Common myeloid progenitor, CD34-positive (primary cell): ENCODE measurements at places on chromosomes 12 and 14.

DNA sequence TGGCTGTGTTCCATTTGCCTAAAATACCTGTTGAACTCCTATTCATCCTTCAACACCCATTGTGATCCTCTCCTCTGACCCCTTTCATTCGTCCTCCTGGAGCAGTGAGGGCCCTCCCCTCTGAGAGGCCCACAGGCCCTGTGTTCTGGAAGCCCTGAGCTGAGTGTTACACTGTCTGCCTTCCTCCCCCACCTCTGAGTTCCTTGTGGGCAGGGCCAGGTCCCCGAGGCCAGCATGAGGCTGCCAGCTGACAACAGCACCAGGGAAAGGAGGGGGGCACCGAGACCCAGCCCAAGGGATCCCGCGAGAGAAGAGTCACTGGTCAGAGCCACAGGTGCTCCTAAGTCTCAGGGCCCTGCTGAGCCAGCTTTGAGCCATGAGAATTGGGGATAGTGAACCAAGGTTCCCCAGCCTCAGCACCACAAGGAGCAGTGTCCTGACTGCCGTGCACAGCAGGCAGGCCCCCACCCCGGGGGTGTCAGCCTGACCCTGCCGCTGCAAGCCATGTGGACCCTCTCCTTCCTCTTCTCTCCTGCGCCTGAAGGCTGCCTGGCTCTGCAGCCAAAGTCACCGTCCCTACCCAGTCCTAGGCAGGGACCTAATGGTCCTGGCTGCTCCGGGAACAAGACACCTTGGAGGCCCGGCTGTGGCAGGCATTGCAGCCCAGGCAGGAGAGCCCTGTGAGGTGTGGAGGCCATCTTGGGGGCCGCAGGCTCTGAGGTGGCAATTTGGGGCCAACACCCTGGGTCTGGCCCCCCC, 52.5 kb downstream of the BEGAIN start:
- no peak for DNase-seq
- no peak overlapping the region for H3K27ac ChIP-seq
- no peaks in the 10 kb centered on the region for H3K36me3 ChIP-seq
- no peaks in the 10 kb centered on the region for H3K27me3 ChIP-seq

DNA sequence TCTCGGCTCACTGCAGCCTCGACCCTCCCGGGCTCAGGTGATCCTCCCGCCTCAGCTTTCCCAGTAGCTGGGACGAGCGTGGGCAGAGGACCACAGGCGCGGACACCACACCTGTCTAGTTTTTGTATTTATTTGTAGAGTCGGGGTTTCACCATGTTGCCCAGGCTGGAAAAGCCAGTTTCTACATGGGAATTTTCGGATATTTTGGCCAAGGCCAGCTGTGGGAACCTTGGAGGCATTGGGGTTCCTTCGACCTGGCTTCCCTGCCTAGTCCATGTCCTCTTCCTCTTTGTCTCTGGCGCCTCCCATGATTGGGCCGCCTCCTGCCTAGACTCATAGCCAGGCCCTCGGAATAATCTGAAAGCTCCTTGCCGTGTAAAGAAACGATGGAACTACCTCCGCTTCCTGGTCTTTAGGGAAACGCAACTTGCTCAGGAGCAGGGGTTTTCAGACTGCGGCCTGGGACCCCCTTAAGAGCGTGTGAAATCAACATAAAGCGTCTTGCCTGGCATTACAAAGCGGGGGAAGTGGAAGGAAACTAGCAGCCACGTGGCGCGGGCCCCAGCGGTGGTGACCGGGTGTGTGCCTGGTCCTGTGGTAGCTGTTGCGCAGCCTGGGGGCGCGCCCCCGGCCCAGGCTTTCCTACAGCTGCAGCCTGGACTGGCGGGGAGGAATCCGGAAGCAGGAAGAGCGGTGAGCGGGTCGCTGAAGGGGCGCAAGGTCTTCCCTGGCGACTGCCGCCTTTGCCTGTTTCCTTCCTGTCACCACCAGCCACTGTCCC, 1.4 kb upstream of the HSP90AA1 start:
- DNase-seq = peak; percentile 89
- H3K4me1 ChIP-seq = peaks cover 50% of the 10 kb centered on the region
- H3K36me3 ChIP-seq = peaks cover 20% of the 10 kb centered on the region

DNA sequence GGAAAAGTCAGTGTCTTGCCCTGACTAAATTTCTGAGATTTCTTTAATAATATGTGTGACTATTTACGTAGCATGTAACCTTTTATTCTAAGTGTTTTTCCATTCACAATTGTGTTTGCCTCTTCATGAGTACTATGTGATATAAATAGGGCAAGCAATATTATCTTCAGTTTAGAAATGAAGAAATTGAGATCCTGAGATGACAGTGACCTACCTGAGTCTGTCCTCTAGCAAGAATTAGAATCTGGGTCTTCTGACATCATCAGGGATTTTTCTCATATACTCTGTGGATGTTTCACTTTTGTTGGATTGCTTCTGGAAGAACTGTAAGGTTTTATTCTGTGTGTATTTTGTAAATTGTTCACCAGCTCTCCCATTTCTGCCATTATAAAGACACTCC, 35.0 kb downstream of the TMTC2 start:
- H3K36me3 ChIP-seq = no peaks in the 10 kb centered on the region
- H3K27me3 ChIP-seq = no peaks in the 10 kb centered on the region
- no peak overlapping the region for H3K27ac ChIP-seq
- no peak overlapping the region for H3K4me3 ChIP-seq

GRCh38 chr12:123950476-123951349, 21.9 kb downstream of the CCDC92 start:
- H3K27me3 ChIP-seq = no peaks in the 10 kb centered on the region
- H3K36me3 ChIP-seq = no peaks in the 10 kb centered on the region
- H3K4me1 ChIP-seq = no peaks in the 10 kb centered on the region
- H3K4me3 ChIP-seq = no peak overlapping the region

DNA sequence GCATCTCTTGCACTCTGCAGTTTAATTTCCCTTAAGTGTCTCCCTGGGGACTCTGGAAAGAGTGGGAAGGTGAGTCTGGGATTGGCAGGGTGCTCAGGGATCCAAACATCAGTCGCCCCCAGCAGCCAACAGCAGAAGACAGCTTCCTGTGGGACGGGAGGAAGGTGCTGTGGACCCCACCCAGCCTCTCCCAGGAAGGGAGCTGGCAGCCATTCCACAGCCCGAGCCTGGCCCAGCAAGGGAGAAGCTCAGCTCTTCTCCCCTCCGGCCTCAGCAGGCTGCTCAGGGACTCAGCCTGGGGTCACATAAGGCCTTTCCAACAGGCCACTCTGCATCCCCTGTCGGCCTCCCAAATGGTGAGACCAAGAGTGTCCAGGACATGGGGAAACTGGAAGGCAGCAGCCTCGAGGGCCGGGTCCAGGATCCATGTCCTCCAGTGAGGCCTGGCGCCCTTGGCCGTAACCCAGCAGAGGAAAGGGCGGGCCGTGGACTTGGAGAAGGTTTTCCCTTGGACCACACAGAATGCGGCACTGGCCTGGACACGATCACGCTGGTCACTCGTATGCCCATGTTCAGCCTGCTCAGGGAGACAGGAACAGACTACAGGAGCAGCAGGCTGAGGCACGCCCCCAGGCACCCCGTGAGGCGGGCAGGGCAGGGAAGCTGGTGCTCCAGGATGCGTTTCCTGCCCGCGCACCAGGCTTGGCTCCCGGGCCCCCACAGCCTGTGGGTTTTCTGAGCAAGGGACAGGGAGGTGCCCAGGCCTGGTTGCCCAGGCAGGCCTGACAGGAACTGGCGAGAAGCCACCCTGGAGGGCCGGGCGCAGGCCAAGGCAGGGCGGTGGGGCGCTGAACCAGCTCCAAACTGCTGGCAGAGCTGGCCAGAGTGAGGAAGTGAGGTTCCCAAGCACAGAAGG, 3.5 kb downstream of the XRCC3 start:
- peaks cover 23% of the 10 kb centered on the region for H3K4me1 ChIP-seq
- peaks cover 33% of the 10 kb centered on the region for H3K36me3 ChIP-seq
- no peak overlapping the region for H3K4me3 ChIP-seq
- H3K27me3 ChIP-seq = no peaks in the 10 kb centered on the region
- H3K27ac ChIP-seq = no peak overlapping the region
